Caco-2 (cell line): ENCODE measurements at places on chromosomes 3 and 15. TPM values are rescaled to one million over a fixed set of nuclear protein-coding genes. Genes with fewer than 3 reads are reported as not detected.
A peak's percentile ranks its signal among the peaks of the same experiment; 100 is the strongest.

The ERC2 gene
- 0.54 and 0.84 TPM in 2 replicates for total RNA-seq

The CIB2 gene
- 0.67 and 0.75 TPM in 2 replicates for total RNA-seq

The FYCO1 gene
- total RNA-seq: 10.8 and 10.9 TPM in 2 replicates

The IGF2BP2 gene
- total RNA-seq: 75.9 and 80.8 TPM in 2 replicates

The MKRN2 gene
- total RNA-seq: 22.4 and 25.2 TPM in 2 replicates

The RAB6B gene
- total RNA-seq: 2.5 and 3.2 TPM in 2 replicates

The DAZL gene
- not detected in 2 replicates for total RNA-seq

The SLC22A13 gene
- total RNA-seq: 0.36 and 0.63 TPM in 2 replicates

The GCSAM gene
- total RNA-seq: not detected in 2 replicates

- peak; percentile 82 for DNase-seq
These were observed 26.3 kb downstream of the NR2F2 start for GRCh38 chr15:96356494-96357455.

DNA sequence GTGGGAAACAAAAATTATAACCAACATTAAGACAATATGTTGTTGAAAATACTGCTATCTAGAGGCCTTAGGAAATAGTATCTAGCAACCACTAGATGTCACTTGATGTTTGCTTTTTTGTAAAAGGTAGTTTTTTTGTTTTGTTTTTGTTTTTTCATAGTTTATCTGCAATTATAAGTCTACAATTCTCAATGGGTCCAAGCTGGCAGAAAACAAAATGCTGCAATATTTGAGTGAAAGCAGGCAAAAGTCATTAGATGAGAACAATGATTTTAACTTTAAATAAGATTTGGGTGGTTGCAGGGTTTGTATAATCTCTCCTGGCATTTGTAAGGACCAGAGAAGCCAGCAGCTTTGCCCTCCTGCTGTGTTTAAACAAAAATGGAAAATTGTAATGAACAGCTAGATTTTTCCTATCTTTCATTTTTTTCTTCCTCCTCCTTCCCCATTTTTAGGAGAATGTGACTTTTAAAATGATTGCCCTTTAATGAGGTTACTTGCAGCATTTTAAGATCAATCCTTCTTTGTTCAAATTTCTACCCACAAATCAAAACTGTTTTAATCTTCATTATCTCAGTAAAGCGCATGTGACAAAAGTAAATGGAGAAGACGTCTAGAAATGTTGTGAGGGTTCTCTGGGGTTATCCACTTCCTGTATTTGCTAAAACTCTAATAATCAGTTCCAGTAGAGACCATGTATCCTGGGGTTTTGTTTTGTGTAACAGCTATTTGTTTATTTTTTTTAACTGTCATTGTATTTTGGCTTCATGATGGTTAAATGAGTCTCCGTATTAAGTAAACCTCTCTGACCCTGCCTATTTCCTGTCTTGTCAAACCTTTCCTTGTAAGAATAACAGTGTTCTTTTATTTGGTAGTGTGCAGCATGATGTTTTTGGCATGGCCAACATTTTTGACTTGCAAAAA lies 27.3 kb downstream of the DUT start:
- no peak for DNase-seq

- peak; percentile 30 for DNase-seq
These were observed 56.3 kb upstream of the CFAP20DC start for GRCh38 chr3:59106085-59106648.

- DNase-seq: no peak
These were observed 407.1 kb upstream of the KCNMB2 start for GRCh38 chr3:178129109-178129508.

DNA sequence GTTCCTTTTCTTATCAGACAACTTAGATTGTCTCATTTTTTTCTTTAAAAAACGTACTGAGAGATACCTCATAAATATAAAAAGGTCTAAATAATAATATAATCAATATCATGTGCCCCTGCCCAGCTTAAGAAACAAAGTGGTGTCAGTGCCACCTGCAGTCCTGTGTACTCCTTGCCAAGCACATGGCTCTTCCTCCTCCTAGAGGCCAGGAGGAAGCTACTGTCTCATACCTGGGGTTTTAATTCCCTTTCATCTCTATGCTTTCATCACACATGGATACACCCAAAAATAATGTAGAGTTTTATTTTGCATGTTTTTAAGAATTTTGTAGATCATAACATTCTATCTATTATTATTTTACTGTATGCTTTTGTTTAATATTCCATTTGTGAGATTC lies 98.6 kb upstream of the C15orf61 start:
- no peak for DNase-seq

- no peak for DNase-seq
These were observed 328.5 kb upstream of the SOX2 start for GRCh38 chr3:181383201-181383600.

- no peak for DNase-seq
These were observed 11.0 kb downstream of the CRTC3 start for GRCh38 chr15:90540768-90541167.

GRCh38 chr3:119924111-119925094 lies 142.5 kb downstream of the NR1I2 start:
- DNase-seq: no peak

DNA sequence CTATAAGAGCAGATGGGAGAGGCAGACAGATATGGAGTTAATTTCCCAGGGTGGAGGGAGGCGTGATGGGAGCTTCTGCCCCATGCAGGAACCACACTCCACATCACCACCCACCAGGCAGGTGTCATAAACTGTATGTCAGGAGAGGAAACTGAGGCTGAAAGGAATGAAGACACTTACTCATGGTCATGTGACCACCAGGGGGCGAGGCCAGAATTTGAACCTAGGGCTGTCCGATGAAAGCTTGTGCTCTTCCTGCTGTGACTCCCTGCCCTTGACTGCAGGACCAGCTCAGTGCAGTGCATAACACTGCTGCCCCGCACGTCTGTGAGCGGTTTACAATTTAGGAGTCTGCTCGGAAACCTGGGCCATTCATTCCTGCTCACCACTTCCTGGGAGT lies 28.8 kb downstream of the NUP210 start:
- DNase-seq: no peak

GRCh38 chr3:135807879-135808278 lies 157.6 kb upstream of the PPP2R3A start:
- DNase-seq: no peak

- no peak for DNase-seq
These were observed 21.9 kb upstream of the THSD4 start for GRCh38 chr15:71093054-71094024.

GRCh38 chr15:34501131-34501530 lies 63.5 kb upstream of the GOLGA8A start:
- no peak for DNase-seq

- no peak for DNase-seq
These were observed 11.9 kb upstream of the TM4SF4 start for GRCh38 chr3:149462581-149463011.

DNA sequence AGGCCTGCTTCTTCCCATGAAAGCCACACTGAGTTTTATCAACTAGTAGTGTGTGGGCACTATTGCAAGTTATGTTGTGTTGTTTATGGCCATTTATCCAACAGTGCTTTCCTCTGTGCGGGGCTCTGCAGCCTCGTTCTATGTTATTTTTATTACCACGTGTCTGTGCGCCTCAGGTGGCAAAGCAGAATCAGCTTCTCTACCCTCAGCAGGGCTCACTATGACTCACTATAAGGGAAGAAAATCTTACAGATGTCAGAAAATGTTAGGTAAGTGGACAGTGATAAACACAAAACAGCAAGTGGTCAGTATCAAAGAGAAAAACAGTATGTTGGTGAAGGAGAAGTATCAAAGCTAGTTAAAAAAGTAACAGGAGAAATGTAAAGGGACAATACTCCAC lies 61.4 kb downstream of the MOBP start:
- DNase-seq: no peak

DNA sequence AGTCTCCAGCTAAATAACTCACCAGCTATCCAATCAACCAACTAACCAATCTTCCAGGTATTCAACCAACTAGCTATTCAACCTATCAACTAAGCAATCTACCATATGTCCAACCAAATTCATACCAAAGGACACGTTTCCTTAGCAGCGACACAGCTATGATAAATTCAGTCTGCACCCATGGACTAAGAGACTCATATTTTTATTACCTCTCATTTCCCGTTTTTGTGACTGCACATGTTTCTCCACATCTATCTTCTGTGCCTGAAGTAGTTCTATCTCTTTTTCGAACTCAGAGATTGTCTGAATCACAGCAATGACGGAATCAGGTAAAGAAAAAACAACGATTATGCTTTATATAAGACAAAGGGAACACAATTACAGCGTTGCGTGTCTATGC lies 34.0 kb upstream of the GNB5 start:
- DNase-seq: no peak
